Stimulated activated CD8-positive, alpha-beta memory T cell treated with anti-CD3 and anti-CD28 coated beads, Interleukin-15, amount 100 ng/mL, for 24 hours (primary cell): ENCODE measurements at places on chromosomes 1 and 21.

DNA sequence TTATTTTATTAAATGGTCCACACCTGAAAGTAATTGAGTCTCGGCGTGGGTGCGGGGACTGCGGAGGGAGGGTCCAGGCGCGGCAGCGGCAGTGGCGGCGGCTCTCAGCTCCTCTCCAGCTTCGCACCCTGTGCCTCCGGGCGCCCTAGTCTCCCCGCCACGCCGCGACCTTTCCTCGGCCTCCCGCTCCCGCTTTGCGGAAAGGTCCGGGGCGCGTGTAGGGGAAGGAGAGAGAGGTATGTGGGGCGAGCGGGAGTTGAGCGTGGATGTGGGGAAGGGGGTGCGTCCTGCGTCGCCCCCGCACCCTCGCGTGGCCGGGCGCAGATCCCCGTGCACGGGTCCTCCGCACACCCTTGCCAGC lies 13.4 kb upstream of the ALX3 start:
- DNase-seq: no peak

GRCh38 chr1:117671781-117672501 lies 66.1 kb downstream of the TENT5C start:
- no peak for DNase-seq

DNA sequence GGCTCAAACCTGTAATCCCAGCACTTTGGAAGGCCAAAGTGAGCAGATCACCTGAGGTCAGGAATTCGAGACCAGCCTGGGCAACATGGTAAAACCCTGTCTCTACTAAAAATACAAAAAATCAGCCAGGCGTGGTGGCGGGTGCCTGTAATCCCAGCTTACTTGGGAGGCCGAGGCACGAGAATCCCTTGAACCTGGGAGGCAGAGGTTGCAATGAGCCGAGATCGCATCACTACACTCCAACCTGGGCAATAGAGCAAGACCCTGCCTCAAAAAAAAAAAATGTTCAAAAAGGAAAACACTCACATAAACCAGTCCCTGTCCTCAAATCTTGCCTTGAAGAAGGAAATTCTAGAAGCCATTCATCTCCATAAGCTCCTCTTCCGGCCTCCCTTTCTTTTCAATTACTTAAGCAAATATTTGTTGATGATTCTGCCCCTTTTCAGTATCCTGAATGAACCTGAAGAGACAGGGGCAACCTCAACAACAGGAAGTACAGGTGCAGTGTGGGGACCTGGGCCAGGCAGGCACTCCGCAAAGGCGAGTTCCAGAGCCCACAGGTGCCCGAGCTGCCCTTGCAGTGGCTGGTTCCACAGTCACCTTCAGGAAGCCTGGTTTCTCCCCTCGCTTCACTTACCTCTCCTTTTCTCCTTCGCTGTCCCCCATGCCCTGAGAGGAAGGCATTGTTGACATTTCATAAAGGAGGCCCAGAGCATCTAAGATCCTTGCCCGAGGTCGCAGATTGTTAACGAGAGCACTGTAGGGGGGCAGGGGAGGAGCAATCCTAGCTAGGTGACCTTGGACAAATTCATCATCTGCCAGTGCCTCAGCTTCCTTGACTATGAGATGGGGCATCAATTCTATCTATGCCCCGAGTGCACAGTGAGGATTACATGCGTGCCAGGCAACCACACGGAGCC lies 8.9 kb upstream of the LEFTY1 start:
- DNase-seq: no peak

GRCh38 chr1:228240411-228241240 lies 32.8 kb downstream of the OBSCN start:
- DNase-seq: no peak

- no peak for DNase-seq
These were observed 14.1 kb downstream of the PKN2 start for GRCh38 chr1:88698140-88698539.

DNA sequence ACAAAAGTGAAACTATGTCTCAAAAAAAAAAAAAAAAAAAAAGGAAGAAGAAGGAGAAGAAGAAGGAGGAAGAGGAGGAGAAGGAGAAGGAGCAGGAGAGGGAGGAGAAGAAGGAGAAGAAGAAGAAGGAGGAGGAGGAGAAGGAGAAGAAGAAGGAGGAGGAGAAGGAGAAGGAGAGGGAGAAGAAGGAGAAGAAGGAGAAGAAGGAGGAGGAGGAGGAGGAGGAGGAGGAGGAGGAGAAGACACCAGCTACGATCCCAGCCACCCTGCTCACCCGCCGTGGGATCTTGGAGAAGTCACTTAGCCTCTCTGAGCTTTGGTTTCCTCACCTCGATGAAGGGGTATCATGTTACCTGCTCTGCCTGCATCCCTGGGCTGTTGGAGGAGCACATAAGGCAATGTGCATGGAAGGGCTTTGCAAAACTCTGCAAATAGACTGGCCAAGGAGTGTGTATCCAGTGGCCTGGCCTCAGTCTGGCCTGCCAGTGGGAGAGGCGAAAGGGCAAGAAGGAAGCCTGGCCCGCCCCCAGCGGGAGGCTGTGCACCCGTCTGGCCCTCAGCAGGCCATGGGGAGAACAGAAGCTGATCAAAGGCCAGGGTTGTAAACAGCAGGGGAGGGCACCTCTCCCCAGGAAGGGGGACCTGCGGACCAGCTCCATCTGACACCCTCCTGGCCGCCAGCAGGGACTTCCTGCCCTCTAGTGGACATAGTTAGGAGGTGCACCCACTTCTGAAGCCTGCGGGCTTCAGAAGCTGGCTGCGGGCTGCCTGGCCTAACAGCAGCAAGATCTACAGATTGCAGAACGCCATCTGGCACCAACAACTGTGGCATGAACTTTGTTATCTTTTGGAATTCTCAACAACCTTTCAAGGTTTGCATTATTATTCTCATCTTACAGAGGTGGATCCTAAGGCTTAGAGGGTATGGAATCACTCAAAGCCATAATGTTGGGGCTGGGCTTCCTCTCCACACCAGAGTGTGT lies 19.2 kb upstream of the CDK18 start:
- DNase-seq: peak; percentile 35

DNA sequence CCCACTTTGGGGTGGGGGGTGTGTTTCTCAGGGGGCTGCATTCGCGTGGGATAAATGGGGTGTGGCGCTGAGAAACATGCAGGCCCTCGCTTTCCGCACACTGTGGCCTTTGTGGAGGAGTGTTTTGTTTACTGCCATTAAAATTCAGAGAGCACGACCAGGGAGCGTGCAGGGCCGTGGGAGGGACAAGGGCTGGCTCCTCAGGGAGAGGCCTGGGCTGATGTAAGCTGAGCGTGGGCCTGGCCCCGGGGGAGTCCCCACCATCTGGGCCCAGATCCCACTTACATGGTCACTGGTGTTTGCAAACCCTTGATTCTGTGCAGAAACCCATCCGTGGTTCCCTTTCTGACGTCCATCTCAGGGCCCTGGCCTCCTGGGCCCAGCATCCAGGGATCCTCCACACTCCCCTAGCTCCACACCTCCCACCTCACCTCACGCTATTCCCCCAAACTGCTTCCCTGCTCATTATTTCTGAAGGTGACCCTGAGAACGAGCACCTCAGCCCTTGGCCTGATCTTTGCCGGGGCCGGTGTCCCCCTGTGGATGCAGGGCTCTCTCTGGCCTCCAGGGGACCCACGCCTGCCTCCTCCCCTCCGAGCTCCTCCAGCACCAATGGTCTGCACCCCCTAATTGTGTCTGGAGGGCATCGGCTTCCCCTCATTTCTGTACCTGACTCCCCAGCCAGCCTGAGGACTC lies 92.5 kb upstream of the SIM2 start:
- no peak for DNase-seq
